ENCODE measurements at places on chromosomes 4 and X. TPM values are rescaled to one million over a fixed set of nuclear protein-coding genes. Genes with fewer than 3 reads are reported as not detected.

DNA sequence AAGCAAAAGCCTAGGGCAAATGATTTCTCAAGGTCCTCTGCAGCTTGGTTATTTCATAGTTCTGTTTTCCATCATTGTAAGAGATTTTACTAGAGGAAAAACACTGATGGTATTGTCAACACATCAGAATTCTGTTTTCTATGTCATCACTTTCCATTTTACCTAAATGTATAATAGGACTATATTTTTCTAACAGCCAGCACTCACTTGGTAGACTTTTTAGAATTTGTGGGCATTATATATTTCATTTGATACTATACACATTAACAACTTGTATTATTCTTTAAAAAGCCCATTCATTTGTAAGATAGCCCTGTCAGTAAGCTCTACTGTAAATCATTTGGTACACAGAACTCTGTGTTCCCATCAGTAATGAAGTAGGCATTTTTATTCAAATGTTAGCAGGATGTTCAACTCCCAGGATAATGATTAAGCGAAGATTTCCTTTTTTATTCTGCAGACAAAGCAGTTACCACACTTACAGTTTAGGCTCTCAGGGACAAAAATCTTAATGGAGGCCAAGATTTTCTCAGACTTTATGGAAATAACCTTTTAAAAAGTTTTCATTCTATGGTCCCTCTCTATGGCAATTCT lies 143.6 kb upstream of the TEX13C start:
- no peak for DNase-seq

GRCh38 chrX:131305926-131306325 lies 16.8 kb upstream of the IGSF1 start:
- no peak for DNase-seq

- DNase-seq = no peak
Measured at GRCh38 chr4:157244348-157244747, 23.8 kb downstream of the GRIA2 start.

- no peak for DNase-seq
Measured at GRCh38 chr4:156422576-156422975, 468.9 kb upstream of the CTSO start.

GRCh38 chrX:2848871-2849301 lies 20.2 kb downstream of the GYG2 start:
- DNase-seq = no peak

DNA sequence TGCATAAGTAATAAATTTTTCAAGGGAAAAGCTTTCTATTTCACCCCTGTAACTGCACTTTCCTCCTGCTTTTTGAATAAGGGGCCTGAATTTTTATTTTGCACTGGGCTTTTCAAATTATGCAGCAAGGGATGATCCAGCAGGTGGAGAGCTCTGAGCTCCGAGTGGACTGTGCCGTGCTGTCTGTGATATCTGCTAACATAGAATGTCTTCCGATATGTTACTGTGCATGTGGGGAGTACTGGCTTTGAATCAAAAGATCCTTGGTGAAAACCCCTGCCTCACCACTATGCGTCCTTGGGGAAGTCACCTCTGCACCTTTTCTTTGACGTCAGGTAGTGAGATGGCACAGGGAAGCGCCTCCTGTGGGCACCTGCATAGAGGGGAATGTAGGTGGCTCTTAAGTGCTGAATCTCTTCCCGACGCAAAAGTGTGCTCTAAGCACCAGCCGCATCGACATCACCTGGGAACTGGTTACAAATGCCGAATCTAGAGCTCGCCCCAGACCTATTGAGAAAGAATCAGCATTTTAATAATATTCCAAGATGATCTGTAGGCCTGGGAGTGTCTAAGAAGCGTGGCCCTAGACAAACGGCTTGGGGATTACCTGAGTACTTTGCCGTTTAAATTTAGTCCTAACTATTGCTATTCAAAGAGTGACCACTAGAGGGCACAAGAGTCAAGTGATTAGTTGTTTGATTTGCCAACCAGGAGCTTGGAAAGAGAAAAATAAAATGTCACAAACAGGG lies 19.2 kb upstream of the WFS1 start:
- peak; percentile 75 for DNase-seq

GRCh38 chr4:52251864-52252263 lies 200.8 kb downstream of the SPATA18 start:
- DNase-seq = no peak

DNA sequence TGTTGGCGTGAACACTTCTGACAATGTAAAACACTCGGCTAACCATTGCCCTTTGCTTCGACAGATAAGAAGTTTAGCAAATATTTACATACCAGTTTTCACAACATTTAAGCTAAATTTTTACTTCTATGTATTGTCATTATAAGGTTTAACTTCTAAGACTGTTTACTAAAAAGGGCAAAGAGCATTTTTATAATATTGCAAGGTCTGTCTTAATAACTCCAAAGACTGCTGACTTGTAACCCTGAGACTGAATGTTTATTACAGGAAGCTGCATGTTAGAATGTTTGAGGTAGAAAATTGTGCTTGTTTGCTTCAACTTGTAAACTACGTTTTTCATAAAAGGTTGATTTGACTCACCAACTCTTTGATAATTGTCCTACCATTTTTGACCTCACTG lies 213.2 kb upstream of the RPS6KA3 start:
- DNase-seq = no peak

GRCh38 chr4:157992038-157992705 lies 180.7 kb downstream of the GASK1B start:
- DNase-seq = no peak

GRCh38 chr4:122826553-122827257 lies at the start of gene FGF2:
Gene FGF2, plus strand, starts transcription at chr4:122826831. Its CDS starts 344 bp downstream, at chr4:122827175.
- peak; percentile 71 for DNase-seq

DNA sequence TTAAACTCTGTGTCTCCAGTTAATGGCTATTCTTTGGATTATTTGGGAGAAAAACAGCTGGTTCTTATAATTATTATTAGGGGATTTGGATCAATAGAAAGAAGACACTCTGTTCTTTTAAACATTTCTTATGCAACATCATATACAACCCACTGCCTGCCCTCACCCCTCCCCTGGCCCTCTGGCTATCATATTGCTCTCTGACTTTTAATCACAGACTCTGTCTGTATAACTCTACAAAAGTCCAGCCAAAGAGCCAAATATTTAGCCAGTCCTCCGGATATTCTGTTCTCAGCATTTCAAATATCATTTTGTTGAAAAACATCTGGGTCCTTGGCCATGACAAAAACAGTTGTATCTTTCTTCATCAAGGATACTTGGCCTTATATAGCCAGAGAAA lies 19.0 kb upstream of the PACRGL start:
- DNase-seq = no peak

DNA sequence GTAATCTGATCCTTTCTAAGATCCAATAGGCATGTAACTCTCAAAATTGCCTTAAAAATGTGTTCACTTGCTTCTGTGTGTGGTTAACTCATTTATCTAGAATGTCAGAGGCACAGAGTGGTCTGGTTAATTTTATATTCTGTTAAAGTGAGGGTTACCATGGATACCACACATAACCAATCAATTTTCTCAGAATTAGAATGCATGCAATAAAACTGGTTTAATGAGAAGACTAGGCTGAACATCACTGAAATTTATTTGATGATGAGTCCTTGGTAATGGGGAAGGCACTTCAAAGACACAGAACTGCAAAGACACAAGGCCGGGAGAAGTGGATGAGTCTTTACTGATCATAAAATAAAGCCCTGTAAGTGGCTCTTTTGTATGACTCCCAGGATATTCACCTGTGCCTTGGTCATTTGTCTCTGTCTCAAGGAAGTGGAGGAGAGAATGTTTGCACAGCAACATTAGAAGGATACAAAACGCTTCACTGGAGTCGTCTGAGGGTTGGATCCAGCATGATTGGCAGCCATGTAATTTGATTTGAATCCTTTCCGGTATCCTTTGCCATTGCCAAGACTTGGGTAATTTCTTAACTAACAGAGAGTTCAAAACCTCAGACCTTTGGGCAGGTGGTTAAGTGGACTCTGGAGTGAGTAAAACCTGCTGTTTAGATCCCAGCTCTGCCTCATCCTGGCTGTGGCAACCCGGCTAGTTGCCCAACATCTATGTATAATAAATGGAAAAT lies 94.0 kb upstream of the RBPJ start:
- no peak for DNase-seq

GRCh38 chrX:121010218-121010617 lies 24.7 kb upstream of the CT47A1 start:
- no peak for DNase-seq

HSFX4 gene
- not detected for total RNA-seq

ADH7 gene
- not detected for total RNA-seq

LRIT3 gene
- 0.09 TPM for total RNA-seq

TGIF2LX gene
- not detected for total RNA-seq

PFKFB1 gene
- total RNA-seq = 0.31 TPM

All from H9 (cell line).